Inflammatory macrophage treated with lipopolysaccharide for 4 hours (primary cell): ENCODE measurements at places on chromosomes 12 and 14.
A peak's percentile ranks its signal among the peaks of the same experiment; 100 is the strongest.

DNA sequence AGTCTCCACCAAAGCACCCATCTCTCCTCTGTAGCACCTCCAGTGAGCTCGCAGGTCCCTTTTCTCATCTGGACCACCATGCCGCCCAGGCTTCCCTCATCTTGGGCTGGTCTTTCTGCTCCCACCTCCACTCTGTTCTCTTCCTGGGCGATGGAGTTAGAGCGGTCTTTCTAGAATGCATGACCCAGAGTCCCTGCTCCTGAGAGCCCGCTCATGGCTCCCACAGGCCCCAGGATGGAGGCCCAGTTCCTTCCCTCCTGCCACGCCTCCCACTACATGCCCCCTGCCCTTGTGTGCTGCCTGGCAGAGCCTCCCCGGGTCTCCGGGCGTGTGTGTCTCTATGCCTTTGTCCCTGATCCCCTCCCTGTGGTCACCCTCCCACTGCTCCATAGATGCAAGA lies 100.7 kb upstream of the RTL1 start:
- no peak for DNase-seq

DNA sequence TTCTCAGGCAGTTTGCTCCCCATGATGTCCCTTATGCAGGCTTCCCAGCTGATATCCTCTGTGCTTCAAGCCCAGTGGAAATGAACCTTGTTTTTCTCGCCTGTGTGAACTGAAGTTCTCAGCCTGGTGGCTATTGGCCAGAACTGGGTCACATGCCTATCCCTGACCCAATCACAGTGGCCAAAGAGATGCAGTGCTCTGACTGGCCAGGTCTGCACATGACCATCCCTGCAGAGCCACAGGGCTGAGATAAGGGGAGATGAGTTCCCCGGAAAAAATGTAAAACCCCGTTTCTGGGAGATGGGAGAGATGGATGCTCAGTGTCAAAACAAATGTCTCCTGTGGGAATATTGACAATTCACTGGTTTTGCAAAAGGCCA lies 34.7 kb upstream of the FZD10 start:
- DNase-seq = no peak

DNA sequence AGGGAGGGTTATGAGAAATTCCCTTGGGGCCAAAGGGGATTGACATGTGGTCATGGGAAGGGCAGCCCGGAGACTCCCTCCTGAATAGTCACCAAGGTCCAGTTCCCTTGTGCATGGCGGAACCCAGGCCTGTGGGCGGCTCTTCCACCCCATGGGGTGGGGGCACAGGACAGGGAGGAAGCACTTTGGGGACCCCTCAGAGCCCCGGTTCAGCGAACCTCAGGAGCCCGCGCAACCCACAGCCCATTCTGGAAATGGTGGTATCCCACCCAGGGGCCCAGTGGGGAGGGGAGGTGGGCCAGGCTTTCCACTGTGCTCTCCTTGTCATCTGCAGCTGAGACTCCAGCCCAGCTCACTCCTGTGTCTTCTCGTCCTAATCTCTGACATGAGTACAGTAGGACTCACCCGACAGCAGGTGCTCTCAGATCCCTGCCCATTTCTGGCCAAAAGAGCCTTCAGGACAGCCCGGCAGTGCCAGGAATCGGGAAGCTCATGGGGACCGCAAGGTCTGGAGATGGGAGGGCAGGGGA lies 255.2 kb upstream of the SFSWAP start:
- DNase-seq = no peak

GRCh38 chr14:75751296-75751695 lies 90.2 kb downstream of the TTLL5 start:
- no peak for DNase-seq

DNA sequence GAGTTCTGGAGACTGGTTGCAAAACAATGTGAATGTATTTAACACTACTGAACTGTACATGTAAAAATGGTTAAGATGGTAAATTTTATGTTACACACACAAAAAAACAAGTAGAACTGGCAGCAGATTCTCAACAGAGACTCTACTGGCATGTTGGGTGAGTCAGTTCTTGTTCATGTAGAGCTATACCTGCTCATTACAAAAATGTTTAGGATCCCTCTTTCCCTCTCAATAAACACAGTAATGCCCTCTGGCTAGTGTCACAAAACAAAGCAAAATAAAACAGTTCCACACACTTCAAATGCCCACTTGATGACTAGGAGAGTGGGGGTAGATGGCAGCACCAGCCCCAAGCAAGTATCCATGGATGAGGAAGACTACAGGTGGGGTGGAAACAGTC lies 13.7 kb upstream of the ZNF740 start:
- DNase-seq = no peak

DNA sequence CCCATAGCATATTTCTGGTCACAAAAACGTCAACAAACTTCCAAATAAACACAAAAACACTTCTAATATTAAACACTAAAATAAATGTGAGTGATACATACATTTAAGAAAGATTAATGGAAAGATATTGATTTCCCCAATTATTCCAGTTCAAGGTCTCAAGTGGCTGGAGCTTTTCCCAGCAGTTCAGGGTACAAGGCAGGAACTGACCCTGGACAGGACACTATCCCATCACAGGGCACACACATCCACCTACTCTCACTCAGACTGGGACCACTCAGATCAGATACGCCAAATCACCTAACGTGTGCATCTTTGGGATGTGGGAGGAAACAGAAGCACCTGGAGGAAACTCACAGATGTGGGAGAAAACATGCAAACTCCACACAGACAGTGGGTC lies 50.4 kb downstream of the GCH1 start:
- no peak for DNase-seq

DNA sequence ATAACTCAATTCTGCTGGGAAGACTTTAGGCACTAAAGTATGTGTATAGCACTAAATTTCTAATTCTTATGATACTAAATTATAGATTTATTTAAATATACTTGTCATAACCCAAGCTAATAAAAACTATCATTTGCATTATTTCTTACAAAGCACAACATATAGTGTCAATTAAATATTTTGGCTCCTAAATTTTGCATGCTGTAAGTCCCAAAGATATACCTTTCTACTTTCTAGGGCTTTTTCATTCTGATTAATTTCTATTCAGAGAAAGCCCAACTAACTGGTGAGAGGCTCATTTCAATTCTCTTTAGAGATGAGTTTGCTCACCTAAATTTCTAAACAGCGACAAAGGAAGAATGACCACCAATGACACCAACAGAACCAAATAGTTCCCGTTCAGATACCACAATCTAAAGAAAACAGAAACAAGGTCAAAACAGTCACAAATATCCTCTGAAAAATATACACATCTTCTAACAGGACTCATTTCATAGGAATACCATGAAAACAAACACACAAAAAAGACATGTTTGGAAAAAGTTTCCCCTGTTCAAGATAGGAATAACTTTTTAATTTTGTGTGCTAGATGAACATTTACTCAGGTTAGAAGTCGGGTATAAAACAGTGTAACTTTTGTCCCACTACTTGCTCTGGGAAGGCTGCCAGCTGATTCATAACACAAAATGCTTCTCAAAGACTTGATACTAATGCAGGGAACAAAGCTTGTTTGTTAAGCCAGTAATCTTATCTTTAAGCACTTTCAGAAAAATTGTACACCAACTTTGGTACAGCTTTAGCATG lies 7.6 kb downstream of the SLC38A2 start:
- DNase-seq = no peak

- DNase-seq = no peak
Measured at GRCh38 chr14:99156090-99156425, 115.9 kb downstream of the BCL11B start.

DNA sequence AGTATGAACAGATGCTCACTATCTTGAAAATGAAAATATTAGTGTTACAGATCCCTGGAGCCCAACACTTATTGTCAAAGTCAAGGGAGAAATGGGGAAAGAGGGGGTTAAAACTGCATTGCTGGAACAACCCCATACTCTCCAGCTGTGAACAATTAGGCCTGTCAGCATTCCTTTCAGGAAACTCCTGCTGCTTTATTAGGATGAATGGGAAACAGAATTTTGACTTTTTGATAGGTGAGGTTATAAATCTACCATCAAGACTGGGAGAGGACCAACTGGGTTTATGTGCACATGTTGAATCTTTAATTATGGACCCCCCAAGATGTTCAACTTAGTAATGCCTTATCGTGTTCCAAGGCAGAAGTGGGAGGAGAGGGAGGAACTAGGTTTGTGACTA lies 85.0 kb downstream of the TMTC1 start:
- no peak for DNase-seq

GRCh38 chr12:95848575-95849388 lies 10.0 kb upstream of the SNRPF start:
- DNase-seq = no peak

- peak; percentile 18 for DNase-seq
Measured at GRCh38 chr12:47066278-47067025, 13.0 kb upstream of the PCED1B start.

DNA sequence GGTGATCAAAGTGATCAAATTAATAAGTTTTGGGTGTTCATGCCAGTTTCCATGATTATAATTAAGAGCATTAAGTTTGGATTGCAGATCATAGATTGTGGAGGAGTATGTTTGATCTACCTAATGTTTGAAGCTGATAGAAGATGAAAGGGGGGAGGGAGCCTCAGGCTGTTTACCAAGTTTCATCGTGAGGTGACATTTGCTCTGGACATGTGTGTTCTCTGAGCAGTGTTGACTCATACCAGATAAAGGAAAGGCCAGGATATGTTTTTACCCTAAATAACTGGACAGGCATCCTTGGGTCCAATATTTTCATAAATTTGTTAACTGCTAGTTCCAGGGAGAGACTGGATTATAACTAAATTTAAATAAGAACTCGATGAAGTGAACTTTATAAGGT lies 3.5 kb upstream of the SEL1L start:
- DNase-seq = no peak

GRCh38 chr12:45669093-45669492 lies 60.4 kb upstream of the ARID2 start:
- peak; percentile 88 for DNase-seq

DNA sequence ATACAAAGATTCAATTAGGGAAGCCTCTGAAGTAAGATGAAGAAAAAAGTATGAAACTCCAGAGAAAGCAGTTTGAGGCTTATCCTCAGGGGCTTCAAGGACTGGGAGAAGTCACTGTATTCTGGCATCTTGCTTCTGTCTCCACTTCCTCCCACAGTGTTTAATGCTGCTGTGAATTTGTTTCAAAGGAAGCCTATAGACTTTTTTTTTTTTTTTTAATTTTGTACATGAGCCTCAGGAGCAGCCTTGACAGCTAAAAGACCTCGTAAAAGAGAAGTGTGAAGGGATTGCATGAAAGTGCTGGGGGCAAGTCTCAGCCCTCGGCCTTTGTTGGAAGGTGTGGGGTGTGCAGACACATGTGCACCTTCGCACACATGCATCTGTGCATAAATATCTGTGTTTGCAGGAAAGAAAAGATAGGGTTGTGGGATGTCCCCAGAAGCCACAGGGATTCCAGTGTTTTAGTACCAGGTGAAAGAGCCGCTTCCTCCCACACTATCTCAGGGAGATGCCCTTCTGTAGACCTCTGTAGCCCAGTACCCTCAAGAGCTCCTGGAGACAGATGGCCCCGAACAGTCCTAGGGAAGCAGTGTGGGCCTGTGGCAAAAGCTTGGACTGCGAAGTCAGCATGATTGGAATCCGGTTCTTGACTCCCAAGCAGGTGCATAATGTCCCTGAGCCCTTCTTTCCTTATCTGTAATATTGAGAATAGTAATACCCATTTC lies 193.5 kb upstream of the BCL2L14 start:
- DNase-seq = no peak

DNA sequence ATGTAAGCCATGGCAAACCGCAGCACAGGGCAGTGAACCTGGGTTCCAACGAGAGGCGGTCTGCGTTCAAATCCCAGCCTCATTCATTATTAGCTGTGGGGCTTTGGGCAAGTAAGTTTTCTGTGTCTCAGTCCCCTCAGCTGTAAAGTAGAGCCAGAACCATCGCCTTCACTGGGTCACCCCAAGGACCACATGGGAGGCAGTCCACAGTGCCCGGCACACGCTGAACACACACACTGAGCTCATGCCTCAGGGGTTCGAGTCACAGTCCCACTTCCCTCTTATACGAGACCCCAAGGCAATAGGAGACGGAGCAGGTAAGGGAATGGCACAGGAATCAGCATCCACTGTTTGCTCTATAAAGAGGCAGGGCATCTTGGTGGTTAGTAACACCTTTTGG lies 19.1 kb downstream of the LRTM2 start:
- DNase-seq = no peak

DNA sequence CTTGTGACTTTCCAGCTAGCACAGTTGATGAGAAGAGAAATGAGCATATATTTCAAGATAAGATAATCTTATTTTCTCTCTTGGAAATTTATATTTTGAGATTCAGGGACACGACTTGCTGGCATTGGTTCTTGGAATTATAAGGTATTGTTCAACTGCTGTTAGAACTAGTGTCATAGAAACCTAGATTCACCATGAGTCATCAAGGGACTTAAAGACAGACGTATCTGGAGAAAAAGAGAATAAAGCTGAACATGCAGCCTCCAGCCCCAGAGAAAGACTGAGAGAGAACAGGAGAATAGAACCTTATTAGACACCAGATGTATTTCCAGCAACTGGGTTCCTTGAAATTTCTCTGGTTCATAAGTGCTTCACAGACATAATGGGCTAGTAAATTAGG lies 194.4 kb upstream of the PPFIA2 start:
- peak; percentile 66 for DNase-seq

- DNase-seq = peak; percentile 11
Measured at GRCh38 chr12:122523280-122523679, 3.5 kb downstream of the RSRC2 start.

- no peak for DNase-seq
Measured at GRCh38 chr12:22018860-22019259, 27.2 kb upstream of the CMAS start.

DNA sequence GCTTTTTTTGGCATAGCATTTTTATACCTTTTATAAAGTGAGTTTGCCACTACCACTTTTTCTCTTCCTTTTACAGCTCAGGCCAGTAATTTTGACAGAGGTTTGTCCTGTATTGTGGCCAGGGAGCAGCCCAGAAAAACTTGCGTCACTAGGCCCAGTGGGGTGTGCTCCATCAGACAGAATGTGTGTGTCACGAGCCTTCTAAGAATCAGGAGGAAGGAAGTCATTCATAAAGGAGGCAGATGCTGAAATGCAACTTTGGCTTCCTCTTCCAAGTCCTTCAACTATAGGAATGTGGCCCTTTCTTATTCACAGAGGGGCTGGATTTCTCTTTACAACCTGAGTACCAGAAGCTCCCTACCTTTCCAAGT lies 10.1 kb upstream of the RAB35 start:
- peak; percentile 95 for DNase-seq

DNA sequence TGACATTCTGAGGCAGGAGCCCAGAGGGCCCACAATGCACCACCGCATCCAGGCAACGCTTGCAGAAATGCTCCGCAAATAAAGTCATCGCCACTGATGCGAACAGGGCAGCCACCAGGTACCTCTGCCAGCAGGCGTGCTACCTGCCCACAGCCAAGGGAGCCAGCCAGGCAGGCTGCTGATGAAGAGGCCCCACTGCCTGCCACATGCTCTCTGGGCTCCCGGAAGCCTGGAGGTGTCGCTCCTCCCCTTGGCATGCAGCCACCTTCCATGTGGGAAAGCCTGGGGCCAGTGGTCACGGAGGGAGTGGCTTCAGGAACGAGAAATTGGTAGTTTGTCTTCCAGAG lies 14.7 kb downstream of the GPR132 start:
- DNase-seq = peak; percentile 39

GRCh38 chr14:39912192-39913100 lies 480.2 kb upstream of the FBXO33 start:
- no peak for DNase-seq

GRCh38 chr12:117744418-117744817 lies 224.4 kb downstream of the KSR2 start:
- no peak for DNase-seq

- peak; percentile 81 for DNase-seq
Measured at GRCh38 chr14:21087294-21088091, 11.0 kb downstream of the ZNF219 start.

GRCh38 chr12:62400135-62400534 lies 66.5 kb upstream of the MON2 start:
- no peak for DNase-seq
